ENCODE measurements at places on chromosomes 12 and 14.

GRCh38 chr12:48954841-48955501 is 2.3 kb downstream of the ARF3 start:
- DNase-seq = no peak

DNA sequence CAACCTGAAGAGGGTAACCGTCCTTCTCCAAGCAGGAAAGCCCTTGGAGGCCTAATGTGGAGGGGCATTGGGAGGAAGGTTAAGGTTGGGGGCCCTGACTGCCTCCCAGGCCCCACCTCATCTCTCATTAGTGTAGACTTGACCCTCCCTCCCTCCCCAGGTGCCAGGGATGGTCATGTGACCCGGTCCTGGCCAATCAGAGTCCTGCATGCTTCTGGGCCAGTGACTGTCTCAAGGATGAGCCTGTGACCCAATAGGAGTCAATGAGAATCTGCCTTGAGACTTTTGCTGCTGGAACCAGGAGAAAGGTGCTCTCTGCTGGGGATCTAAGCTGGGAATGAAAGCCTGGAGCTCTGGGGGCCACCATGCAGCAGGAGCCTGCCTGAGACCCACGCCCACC is 70.8 kb downstream of the NCOR2 start:
- DNase-seq = no peak

DNA sequence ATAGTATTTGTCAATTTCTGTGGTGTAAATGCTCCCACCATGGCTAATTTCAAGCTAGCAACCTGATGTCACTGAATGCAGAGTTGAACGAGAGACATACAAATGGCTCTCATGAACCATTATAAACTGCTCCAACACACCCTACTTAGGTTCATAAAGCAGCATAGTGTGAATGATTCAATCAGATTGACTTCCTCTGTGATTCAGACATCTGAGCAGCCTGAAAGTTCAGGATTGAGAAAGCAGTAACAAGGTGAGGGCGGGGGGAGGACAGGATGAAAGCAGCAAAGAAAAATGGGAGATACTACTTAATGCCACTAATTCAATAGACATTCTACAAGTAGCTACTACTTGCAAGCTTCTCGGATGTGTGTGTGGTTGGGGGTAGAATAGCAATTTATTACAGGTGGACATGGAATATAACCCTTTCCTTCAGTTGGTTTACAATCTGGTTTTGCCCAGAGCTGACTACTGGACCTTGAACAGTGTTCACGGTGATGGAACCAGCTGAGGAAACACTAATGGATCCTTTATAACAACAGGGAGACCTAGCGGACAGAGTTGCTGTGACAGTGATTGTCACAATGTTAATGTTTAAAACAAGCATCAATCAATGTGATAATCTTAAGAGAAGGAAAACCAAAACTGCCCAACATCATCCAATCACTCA is 52.5 kb upstream of the PELI2 start:
- no peak for DNase-seq

DNA sequence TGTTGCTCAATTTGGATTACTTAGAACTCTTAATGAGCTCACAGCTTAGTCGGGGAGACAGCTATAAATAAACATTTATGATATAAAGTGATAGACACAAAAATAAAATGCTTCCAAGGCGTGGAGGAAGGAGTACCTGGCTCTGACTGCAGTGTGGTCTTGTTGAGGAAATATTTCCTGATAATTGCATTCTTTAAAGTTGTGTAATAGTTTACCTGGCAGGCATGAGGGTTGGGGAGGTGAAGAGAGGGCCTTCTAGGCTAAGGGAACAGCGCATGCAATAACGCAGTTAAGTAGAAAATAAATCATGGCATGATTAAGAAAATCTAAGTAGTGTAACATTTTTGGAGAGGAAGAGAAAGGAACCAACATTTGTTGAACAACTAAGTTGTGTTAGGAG is 260.5 kb upstream of the ATP2B1 start:
- DNase-seq = no peak

GRCh38 chr12:93174048-93174447 is 203.7 kb upstream of the NUDT4 start:
- DNase-seq = no peak

- DNase-seq = no peak
Measured at GRCh38 chr12:46921048-46921763, 95.4 kb upstream of the SLC38A4 start.

DNA sequence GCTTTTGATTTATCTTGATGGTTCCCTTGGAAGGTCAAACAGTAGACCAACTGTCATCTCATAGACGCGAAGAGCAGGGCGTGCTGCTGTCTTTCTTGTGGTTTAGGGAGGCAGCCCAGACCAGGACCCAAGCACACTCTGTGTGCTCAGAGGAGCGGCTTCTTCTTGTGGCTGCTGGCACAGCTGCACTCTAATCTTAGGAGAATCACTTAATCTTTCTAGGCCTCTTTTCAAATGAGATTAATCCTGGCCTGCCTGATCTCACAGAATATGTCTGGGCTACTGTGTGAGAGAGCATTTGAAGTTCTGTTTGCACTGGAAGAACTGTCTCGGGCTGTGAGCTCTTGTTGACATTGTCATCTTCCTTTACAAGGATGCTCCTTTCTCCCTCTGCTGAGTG is 60.0 kb upstream of the TRAF3 start:
- DNase-seq = no peak

GRCh38 chr14:71324767-71325272 is 417.6 kb downstream of the PCNX1 start:
- DNase-seq = no peak

DNA sequence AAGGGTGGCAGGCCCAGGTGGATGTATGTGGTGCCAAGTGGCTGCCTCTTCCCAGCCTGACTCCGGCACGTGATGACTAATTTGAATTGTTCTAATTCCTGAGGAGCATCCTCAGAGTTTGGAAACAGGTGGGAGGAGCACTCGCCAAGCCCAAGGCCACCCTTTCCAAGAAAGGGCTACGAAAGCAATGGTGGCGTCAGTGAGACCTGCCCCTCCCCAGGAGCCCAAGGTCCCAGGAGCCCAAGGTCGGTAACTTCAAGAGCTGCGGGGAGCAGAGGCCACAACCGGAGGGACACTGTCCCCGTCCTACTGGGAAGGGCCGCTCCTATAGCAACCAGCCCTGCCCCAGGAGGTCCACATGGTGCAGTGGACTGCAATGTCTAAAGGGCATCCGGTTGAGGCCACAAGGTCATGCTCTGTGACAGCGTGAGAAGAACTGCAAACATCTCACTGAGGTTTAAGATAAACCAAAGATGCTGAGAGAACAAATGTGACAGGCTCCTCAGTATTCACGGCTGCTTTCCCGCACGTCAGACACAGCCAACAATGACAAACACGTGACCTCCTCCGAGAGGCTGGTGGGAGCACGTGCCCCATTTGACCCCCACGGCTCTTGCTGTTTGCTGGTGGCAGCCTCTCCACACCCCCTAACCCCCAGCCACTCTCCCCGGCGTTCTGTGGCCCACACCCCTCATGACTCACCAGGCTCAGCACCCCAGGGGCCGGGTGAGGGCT is 79.6 kb downstream of the ITPK1 start:
- DNase-seq = no peak

- no peak for DNase-seq
Measured at GRCh38 chr14:68660495-68660894, 132.4 kb downstream of the ZFP36L1 start.

- no peak for DNase-seq
Measured at GRCh38 chr12:14849661-14850060, 6.3 kb upstream of the ART4 start.

- DNase-seq = no peak
Measured at GRCh38 chr14:97120204-97120603, 323.0 kb downstream of the VRK1 start.

DNA sequence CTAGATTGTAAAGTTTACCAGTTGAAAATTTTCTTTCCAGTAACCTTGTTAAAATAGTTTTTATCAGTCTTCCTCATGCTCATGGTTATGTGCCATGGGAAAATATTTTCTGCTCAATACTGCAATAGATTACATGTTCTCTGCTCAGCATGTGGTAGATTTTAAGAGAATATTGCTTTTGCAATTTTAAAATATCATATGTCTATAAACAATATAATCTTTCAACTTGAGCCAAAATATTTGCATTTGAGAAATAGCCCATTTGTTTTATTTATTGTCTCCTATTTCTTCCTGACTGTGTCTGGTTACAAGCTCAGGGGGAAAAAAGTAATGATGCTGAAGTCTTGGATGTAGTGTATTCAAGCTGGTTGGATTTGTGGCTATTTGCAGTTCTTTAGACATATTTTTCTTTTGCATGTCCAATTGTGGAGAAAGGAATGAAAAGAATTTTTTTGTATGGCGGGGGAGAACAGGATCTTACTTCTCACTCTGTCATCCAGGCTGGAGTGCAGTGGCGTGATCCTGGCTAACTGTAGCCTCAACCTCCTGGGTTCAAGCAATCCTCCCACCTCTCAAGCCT is 342.6 kb upstream of the NAV3 start:
- no peak for DNase-seq

GRCh38 chr12:52246720-52247621 is 13.9 kb downstream of the KRT7 start:
- DNase-seq = no peak

DNA sequence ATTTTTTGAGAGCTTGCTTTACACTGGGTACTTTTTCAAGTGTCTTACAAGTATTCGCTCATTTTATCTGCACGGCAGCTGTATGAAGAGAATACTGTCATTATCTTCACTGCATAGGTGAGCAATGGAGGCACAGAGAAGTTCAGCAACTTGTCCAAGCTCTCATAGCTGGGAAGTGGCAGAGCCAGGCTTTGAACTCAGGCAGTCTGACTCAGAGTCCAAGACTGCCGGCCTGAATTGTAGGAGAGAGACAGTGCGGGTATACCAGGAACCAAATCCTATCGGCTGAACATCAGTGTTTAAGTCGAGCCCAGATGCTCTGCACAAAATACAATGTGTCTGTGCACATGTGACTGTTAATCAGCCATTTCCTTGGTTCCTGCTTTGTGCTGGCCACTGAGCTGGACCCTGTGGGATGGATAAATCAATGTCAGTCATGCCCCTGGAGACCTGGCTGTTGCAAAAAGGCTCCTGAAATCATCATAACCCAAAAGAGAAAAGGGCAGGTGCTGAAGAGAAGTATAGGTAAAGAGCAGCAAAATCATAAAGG is 474.6 kb downstream of the DPF3 start:
- no peak for DNase-seq
